ENCODE measurements at places on chromosomes 2 and 18.

- no peak for DNase-seq
Measured at GRCh38 chr2:675982-676646, 1.1 kb downstream of the TMEM18 start.

GRCh38 chr2:10022966-10023662 is 20.2 kb upstream of the KLF11 start:
- DNase-seq = no peak

DNA sequence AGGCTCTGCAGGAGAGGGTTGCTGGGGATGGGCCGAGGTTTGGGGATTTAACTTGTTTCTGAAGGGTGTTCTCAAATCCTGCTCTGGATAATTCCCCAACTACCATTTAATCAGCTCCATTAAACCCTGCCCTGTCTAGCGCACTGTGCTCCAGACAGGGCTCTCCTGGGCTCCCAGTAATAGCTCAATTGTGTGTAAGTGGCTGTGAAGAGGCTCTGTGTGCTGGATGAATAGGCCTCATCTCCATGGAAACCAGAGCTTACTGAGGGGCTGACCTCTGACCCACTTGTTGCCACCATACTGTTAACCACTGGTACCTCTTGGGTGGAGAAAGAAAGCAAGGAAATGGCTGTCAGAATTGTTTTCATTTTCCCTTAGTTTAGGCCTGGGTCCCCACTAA is 92.9 kb downstream of the TGOLN2 start:
- DNase-seq = no peak

DNA sequence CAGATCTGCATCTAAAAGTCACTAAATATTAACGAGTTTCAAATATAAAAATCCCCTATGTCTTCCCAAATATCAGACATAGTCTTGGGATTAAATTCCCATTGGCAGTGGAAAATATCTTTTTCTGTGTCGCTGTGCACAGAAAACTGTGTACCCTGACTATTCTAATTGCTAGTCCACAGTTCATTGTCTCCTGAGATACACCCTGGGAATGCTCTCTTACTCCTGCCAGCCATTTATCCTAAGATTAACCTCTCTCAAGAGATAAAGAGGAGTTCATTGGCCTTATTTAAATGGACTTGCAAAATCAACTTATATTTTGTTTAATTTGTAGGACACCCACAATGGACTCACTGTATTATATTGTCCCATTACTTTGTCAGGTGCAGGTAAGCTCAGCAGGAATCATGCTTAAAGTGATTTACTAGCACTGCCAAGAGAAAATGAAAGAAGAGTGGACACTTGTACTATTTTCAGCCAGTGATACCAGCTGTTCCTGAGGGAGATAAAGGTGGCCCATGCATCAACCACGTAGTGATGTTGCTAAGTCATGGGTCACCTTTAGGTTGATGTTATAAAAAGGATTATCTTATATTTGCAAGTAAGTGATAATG is 553.8 kb downstream of the PIK3C3 start:
- no peak for DNase-seq

Measured in stimulated activated CD8-positive, alpha-beta memory T cell treated with anti-CD3 and anti-CD28 coated beads, Interleukin-15, amount 100 ng/mL, for 24 hours (primary cell).